ACHN (cell line): ENCODE measurements at places on chromosomes 1 and 21.
A peak's percentile ranks its signal among the peaks of the same experiment; 100 is the strongest.

DNA sequence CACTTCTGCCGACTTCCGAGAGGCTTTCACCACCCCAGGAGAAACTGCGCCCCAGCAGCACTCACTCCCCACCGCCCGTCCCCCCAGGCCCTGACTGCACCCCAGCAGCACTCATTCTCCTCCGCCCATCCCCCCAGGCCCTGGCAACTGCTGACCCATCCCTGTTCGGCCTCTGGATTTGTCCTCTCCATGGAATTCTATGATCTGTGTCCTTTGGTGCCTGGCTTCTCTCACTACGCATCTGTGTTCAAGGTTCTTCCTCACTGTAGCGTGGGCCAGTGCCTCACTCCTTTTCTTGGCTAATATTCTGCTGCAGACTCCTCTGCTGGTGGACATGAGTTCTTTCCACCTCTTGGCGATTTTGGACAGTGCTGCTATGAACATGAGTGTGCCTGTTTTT is 121.8 kb upstream of the ARHGEF16 start:
- no peak for DNase-seq

DNA sequence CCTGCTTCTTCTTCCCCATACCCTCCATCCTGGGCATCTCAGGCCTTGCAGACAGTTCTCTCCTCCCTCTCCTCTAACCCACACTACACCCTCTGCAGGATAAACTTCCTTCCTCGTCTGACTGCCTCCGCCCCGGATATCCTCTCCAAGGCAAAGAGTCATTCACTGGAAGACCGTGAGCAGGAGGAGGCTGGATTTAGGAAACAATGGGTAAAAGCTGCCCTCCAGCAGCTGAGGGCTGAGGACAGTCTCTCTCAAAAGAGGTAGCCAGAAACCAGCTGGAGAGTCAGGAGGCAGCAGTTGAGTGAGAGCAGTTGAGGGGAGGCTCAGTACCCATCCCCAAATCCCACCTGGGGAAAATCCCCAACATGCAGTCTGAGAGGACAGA is 1.4 kb downstream of the CSRP1 start:
- DNase-seq, result no peak

GRCh38 chr1:182707122-182707521 is 22.7 kb upstream of the RGS8 start:
- no peak for DNase-seq

GRCh38 chr1:101288491-101288944 is 51.7 kb downstream of the S1PR1 start:
- peak; percentile 69 for DNase-seq

DNA sequence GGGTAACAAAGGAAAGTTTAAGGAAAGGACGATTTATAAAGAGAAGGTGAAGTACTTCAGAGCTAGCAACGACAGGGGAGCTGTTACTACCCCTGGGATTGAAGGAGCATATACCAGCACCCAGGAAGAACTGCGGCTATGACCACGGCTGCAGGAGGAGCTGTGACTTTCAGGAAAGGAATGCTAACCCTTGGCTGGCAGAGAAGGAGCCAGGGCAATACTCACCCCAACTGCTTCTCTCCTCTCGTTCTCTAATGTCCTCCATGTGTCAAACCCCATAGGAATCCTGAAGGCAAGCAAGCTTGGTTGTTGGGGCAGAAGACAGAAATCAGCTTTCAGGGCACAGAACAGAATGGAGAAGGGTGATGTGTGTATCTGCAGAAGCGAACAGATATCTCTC is 120.5 kb downstream of the TMEM53 start:
- DNase-seq, result peak; percentile 74

DNA sequence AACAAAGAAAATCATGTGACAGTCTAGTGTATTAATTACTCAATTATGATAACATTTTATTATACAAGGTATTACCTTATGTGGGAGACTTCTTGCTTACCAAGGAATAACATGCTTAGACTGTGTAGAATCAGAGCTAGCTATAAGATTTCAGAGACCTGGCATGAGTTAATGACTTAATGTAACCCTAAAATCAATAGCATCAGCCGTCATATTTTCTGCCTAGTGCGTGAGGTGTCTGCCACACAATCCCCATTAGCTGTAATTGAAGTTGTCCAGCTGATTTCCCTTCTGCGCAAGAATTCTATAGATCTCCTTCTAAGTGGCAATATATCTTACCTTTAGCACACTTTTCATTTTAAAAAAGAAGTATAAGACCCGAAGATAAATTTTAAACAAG is 28.8 kb downstream of the CHODL start:
- no peak for DNase-seq

DNA sequence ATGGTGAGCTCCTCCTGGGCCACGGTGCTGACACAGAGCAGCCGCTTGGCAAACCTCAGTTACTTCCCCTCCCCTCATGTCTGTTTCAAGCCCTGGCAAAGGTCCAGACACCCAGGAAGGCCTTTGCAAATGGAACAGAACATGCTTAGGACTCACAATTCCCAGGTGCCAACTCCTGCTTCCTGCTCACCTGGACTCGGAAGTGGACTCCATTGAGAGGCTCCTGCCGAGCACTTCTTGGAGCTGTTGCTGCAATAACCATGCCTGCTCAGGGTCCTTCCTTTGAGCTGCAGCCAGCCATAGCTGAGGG is 10.7 kb downstream of the DCST2 start:
- DNase-seq, result no peak

DNA sequence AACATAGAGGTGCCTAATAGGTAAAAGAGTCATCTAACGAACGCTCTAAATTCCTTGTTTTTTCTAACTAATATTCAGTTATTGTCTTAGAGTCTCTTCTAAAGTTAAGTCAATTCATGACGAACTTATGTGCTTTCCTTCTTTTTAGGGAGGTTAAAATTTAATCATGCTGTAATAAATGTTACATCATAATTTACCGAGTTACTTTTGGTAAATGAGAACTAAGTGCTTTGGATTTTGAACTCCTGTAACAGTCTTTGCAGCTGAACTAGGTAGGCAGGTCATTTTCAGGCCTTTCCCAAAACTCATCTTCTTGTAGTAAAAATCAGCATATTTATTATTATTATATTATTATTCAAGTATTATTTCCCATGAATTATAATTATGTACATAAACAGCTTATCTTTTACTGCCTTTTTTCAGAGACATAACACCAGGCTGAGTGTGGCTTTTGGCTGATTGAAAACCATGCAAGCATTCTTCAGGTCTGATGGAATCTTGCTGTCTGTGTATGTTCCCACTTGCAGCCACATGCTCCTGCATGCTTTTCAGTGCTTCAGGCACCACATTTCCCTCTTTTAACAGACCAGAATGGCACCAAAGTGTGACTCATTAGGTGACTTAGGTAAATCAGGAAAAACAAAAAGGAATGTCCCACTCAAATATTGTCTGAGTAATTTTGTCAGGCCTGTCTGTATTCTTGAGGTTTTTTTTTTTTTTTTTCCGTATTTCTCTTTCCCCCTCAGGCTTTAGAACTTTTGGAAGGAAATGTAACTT is 81.0 kb upstream of the CD55 start:
- DNase-seq, result no peak

DNA sequence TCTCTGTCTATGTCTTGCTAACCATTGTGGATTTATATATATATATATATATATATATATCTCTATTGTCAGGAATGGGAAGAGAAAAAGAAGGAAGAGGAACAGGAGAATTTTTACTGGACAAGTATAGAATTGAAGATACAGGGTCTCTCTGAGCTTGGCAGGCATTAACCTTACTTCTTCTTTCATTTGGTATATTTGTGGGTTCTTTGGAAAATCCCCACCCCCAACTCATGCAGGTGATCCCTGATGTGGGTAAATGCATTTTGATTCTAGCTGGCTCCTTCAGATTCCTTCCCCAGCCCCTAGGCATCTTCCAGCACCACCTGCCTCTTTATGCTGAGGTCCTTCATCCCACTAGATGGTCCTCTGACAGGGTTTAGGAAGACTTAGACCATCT is 78.8 kb upstream of the TRABD2B start:
- DNase-seq, result no peak

- no peak for DNase-seq
Measured at GRCh38 chr1:51738681-51739080, 121.8 kb downstream of the OSBPL9 start.

- DNase-seq, result no peak
Measured at GRCh38 chr1:152993186-152993585, 8.4 kb upstream of the SPRR3 start.

DNA sequence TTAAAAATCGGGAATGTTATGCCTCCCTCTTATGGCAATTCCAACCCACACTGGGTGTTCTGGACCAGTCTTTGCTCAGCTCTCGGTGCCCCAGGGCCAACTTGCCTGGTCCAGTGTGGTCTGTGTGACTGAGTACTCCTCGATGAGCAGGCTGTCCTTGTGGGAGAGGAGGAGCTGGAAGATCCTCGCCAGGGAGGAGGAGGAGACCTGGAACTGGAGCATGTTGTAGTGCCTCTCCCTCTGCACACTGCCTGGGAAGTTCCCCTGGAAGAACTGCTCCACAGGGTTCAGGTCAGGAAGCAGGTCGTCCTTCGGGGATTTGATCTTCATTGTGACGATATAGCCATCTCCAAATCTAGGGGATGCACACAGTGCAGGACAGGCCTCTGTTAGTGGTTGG is 88.5 kb upstream of the GCLM start:
- DNase-seq, result no peak

GRCh38 chr1:182674346-182675246 is 9.8 kb downstream of the RGS8 start:
- DNase-seq, result no peak

GRCh38 chr1:26012864-26013263 is 8.7 kb upstream of the EXTL1 start:
- no peak for DNase-seq
